ENCODE measurements at places on chromosomes 13 and 19.

DNA sequence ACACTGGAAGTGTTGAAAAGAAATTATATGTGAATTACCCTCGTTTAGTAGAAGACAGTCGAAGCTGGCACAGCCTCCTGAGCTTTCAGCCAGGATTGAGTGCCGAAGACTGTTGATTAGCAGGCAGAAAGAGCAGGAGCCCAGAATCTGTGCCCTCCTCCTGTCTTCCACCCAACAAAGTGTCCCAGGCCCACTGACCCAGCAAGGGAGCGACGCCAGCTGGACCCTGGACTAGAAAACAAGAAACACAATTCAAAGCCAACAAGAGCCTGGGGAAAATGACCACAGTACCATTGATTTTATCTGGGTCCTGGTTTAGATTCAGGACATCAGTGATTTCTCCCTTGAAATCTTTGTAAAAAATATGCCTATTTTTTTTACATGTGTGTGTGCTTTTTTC lies 120.7 kb downstream of the RXFP2 start:
- no peak for DNase-seq

DNA sequence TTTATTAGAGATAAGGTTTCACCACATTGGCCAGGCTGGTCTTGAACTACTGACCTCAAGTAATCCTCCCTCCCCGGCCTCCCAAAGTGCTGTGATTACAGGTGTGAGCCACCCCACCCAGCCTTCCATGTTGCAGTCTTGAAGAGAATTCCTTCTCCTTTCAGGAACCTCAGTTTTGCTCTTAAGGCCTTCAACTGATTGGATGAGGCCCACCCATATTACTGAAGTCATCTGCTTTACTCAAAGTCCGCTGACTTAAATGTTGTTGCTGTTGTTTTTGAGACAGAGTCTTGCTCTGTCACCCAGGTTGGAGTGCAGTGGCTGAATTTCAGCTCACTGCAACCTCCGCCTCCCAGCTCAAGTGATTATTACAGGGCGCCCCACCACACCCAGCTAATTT lies 33.5 kb downstream of the RASL11A start:
- no peak for DNase-seq

DNA sequence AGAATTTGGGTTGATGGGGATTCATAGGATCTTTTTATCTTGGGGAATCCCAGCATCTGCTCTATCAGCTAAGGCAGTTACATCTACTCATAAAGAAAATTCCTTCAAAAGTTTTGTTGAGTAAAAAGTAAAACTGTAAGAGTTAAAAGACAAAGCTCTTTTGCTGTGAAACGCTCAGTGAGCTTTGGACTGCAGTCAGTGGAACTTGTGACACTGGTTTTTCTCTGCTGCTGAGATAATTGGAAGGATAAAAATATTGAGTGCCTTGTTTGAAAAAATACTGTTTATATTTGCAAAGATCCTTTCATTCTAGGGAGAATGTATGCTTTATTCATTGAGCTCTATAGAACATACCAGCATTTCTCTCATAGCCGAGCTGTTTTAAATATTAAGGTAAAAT lies 5.3 kb downstream of the NAXD start:
- no peak for DNase-seq

- DNase-seq = no peak
These were observed 4.9 kb downstream of the MAG start for GRCh38 chr19:35296644-35297514.

- no peak for DNase-seq
These were observed 1.2 kb upstream of the ZNF225 start for GRCh38 chr19:44111910-44112463.

DNA sequence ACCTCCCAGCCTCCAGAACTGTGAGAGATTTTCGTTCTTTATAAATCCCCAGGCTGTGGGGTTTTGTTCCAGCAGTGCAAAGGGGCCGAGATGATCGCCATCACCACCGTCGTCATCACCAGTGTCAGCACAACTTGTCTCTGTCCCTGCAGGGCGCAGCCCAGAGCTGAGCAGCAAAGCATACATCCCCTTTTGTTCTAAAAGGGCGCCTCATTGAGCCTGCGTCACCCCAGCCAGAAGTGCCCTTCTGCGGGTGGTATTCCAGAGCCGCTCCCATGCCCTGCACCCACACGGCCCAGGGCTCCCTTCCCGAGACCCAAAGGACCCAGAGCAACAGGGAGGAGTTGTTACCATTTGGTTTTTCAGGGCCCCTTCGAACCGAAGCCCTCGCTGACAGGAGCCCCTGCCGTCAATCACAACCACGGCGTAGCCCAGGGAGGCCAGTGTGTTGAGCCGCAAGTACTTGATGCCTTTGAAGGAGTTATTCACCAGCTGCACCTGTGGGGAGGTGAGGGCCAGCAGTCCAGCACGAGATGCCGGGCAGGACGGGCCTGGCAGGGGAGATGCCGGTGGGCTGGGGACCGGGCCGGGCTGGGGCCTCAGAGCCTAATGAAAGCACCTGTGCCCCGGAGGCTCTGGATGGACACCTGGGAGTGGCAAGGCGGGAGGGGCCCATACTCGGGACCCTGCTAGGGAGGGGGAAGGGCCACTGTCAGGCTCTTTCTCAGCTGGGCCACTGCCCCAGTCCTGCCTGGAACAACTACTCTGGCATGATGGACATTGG lies 14.4 kb upstream of the MYDGF start:
- no peak for DNase-seq

DNA sequence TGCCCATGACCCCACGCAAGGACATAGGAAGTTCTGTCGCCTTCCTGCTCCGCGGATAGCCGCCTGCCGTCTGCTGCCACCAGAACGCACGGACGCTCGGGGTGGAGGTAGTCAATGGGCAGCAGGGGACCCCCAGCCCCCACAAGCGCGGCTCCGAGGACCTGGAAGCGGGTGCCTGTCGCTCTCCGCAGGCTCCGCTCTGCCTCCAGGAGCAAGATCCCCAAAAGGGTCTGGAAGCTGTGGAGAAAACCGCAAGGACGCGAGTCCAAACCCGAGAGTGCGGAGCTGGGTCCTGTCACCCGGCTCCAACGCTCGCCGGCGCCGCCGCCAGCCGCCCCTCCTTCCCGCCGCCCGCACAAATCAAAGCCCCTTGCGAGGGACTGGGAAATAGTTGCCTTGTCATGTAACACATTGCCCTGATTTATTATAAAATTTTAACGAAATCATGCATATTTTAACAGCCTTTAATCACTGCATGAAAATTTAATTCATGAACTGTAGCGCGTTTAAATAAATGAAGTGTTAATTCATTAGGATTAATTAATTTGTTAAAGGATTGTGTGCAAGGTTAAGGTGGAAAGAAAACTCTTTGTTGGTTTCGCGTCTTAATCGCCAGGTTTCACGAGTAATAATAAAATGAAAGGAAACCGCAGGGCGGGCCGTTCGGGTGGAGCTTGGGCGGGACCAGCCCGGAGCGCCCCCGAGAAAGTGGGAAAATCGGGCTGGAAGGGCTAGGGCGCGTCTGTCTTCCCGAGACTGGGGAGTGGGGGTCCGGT lies 5.5 kb upstream of the POU4F1 start:
- DNase-seq = no peak

All from MCF 10A (cell line).